ENCODE measurements at places on chromosomes 5 and 9. TPM values are rescaled to one million over a fixed set of nuclear protein-coding genes. Genes with fewer than 3 reads are reported as not detected.
A peak's percentile ranks its signal among the peaks of the same experiment; 100 is the strongest.

ADAMTS13 gene
- 0.58 TPM for total RNA-seq

CER1 gene
- not detected for total RNA-seq

RNF180 gene
- total RNA-seq, result not detected

STKLD1 gene
- total RNA-seq, result 0.51 TPM

BTNL3 gene
- total RNA-seq, result not detected

PTGES gene
- 27.7 TPM for total RNA-seq

DNA sequence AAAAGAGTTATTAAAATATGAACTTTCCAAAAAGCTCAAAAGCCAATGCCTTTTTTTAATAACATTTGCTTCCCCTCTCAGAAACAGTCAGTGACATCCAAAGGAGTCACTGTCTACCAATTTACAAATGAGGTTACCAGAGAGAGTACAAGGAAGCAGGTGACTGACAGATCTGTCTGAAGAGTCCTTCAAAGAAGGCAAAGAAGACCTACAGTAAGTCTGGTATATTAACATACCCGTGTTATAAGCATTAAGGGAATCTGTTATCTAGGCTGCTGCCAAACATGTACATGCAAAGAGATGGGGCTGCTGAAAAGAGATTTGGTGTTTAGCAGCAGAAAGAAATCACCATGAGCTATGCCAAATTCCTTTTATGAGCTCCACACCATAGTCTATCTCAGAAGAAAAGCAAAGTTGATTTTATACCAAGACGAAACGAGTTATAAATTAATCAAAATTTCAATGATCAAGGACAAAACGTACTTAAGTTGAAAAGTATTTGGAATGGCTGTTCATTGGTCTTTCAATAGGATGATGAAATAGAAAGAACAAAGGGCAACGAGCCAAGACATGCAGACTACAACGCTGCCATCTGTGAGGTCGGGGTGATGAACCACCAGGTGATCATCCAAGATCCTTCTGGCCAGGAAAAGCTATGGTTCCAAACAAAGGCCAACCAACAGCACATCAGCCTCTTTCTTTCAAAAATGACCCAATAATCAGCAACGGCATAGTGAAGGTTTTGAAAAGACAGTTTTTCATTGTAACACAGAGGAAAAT lies 8.1 kb downstream of the PRELID2 start:
- no peak for DNase-seq

DNA sequence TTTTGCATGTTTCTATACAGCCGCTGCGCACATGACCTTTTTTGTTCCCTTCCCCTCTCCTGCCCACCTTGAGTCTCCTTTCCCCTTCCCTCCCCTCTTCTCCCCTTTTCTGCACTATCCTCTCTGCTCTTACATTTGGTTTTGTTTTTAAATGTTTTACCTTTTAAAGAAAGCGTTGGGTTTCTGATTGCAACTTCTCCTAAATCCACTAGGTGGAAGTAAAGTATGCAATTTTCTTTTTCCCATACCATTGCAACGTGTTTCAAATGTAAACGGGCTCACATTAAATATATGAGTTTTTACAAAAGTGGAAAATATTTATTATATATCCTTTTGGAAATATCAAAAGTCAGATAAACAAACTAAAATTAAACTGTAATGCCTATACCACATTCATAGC lies 500.9 kb downstream of the DIRAS2 start:
- no peak for DNase-seq

DNA sequence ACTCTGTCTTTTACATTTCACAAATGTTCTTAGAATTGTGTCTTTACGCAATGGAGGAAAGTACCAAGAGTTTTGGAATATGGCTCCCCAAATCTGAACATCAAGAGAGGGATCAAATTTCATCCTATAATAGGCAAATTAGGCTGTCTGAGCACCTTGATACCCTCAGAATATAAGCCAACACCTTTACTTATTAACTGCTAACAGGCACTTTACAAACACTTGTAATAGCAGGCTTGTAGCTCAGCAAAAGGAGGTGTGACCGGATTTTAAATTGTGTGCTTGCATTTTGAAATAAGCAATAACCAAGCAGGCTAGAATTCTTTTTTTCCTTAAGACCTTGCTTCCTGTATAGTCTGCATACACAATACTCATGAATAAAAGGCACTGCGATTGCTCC lies 92.0 kb downstream of the ATP10B start:
- no peak for DNase-seq

- DNase-seq, result no peak
Observed at GRCh38 chr5:1323803-1324173, 21.1 kb downstream of the CLPTM1L start.

- no peak for DNase-seq
Observed at GRCh38 chr9:26813247-26813646, 79.4 kb downstream of the CAAP1 start.

DNA sequence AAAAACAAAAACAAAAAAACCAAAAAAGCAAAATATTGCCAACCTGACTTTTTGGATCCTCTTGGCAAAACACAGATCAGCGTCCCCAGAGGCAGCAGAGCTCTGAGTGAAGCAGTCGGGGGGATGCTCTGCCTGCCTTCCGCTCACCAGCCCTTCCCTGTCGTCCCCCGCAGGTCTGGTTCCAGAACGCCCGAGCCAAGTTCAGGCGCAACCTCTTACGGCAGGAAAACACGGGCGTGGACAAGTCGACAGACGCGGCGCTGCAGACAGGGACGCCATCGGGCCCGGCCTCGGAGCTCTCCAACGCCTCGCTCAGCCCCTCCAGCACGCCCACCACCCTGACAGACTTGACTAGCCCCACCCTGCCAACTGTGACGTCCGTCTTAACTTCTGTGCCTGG lies 20.7 kb downstream of the LHX2 start:
- DNase-seq, result no peak

DNA sequence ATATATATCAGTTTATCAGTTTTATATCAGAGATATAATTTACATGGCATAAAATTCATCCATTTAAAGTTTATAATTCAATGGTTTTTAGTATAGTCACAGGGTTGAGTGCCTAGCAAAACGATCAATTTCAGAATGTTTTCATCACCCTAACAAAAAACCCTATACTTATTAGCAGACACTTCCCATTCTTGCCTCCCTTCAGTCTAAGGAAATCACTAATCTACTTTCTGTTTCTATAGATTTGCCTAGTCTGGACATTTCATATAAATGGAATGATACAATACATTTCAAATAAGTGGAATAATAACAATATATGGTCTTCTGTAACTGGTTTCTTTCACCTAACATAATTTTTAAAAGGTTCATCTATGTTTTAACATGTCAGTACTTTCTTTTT lies 9.6 kb upstream of the LNPEP start:
- DNase-seq, result no peak

DNA sequence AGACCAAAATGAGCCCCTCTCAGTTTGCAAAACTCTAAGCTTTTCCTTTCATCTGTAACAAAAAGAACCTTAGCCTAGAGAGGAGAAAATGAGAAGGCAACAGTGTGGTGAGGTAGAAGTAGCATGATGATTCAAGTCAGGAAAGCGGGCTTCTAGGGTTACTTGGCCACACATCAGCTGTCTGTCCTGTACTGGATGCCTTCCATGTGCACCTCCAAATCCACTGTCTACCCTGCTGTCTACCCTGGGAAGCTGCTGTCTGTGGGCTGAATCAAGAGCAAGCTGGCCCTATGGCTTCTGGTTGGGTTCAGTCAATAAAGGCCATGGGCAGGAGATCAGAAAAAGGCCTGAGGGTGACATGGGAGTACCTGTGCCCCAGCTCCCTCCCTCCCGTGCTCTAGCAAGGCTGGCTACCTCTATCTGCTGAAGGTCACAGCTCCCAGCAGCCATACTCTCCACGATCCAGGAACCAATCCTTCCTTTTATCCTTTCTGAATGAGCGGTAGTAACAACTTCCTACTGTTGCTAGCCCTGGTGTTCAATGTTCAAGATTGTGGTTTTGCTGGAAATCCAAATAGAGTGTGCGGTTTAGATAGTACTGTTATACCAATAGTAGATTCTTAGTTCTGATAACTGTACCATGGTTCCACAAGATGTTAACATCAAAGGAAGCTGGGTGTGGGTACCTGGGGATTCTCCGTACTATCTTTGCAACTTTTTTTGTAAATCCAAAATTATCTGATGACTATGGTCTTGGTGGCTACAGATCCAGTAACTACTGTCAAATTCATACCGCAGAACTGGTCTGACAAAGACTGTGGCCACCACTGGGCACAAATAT lies 191.0 kb downstream of the ESM1 start:
- DNase-seq, result no peak

GRCh38 chr9:78029551-78030295 lies 1.9 kb downstream of the GNAQ start:
- peak; percentile 16 for DNase-seq

- peak; percentile 39 for DNase-seq
Observed at GRCh38 chr5:54443270-54443669, 12.2 kb upstream of the HSPB3 start.

DNA sequence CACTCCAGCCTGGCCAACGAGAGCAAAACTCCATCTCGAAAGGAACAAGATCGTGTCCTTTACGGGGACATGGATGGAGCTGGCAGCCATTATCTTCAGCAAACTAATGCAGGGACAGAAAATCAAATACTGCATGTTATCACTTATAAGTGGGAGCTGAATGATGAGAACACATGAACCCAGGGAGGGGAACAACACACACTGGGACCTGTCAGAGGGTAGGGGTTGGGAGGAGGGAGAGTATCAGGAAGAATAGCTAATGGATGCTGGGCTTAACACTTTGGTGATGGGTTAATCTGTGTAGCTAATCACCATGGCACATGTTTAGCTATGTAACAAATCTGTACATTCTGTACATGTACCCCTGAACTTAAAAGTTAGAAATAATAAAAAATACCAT lies 40.9 kb downstream of the NMUR2 start:
- no peak for DNase-seq

GRCh38 chr9:6900440-6900883 lies 142.7 kb downstream of the KDM4C start:
- DNase-seq, result no peak

Data from HFFc6 (cell line).